ENCODE measurements at places on chromosomes 3 and 15. TPM values are rescaled to one million over a fixed set of nuclear protein-coding genes. Genes with fewer than 3 reads are reported as not detected.

- DNase-seq = no peak
These were observed 3.0 kb upstream of the APH1B start for GRCh38 chr15:63274427-63274826.

DNA sequence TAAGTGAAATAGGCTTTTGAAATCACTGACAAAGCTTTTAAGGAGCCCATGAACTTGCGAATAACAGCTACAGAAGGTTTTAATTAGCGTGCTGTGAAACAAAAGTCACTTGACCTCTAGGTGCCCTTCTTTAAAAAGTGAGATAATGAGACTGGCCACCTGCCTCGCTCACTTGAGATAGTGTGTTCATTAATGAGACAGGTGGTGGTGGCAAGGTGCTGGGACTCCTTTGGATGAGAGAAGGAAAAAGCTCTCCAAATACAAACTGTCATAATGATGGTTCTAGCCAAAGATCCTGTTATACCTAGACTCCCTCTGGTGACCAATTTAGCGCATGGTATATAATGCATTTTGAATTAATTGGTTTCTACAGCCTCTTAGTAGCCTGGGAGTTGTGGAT is 22.7 kb upstream of the IREB2 start:
- peak; percentile 69 for DNase-seq

CCDC33 gene
- polyA plus RNA-seq = not detected

ABHD5 gene
- polyA plus RNA-seq = 19.0 TPM

ATP10A gene
- 4.0 TPM for polyA plus RNA-seq

Measured in kidney (tissue), 22 donors.